ENCODE measurements at places on chromosomes 12 and 14.
A peak's percentile ranks its signal among the peaks of the same experiment; 100 is the strongest.

GRCh38 chr12:62250671-62251608, 9.3 kb upstream of the USP15 start:
- no peak for DNase-seq

- DNase-seq = peak; percentile 47
These were observed 1.3 kb downstream of the PRPH start for GRCh38 chr12:49296034-49296835.

GRCh38 chr14:105026033-105026785, 5.3 kb upstream of the CDCA4 start:
- no peak for DNase-seq

- no peak for DNase-seq
These were observed 56.4 kb downstream of the EP400 start for GRCh38 chr12:132006056-132006680.

GRCh38 chr12:52533686-52534470, 13.7 kb upstream of the KRT5 start:
- no peak for DNase-seq

- no peak for DNase-seq
These were observed 10.6 kb downstream of the TMEM121 start for GRCh38 chr14:105536691-105537579.

GRCh38 chr12:119171691-119172425, 6.9 kb upstream of the HSPB8 start:
- DNase-seq = no peak

- DNase-seq = no peak
These were observed 9.5 kb downstream of the SPTB start for GRCh38 chr14:64870160-64870559.

DNA sequence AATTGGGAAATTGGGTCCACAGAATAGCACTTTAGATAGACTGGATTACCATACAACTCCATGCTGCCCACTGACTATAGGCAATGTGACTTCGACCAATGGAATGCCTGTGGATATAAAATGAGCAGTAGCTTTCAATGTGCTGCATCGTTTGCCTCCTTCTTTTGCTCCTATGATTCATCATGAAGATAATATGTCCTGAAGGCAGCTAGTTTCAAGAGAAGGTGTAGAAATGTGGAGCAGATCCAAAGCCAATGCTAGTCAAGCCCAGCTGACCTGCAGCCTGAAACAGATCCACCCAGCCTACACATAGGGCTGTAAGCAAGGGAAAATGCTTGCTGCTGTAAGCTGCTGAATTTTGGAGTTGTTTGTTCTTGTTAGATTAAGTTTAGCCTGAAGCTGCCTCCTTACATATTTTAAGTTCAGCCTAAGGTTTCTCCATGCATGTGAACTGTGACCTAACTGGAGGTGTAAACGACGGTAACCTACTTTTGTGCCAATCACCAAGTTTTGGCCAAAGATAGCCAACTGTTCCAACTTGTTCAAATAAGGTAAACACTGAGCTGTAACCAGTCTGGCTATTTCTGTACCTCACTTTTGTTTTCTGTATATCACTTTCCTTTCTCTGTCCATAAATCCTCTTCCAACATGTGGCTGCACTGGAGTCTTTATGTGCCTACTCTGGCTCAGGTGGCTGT, 169.1 kb upstream of the AVPR1A start:
- DNase-seq = no peak

- DNase-seq = peak; percentile 3
These were observed 49.9 kb downstream of the PTHLH start for GRCh38 chr12:27922531-27923139.

- no peak for DNase-seq
These were observed 10.0 kb downstream of the PGF start for GRCh38 chr14:74945261-74945851.

- no peak for DNase-seq
These were observed 62.4 kb upstream of the FOXG1 start for GRCh38 chr14:28704153-28704552.

DNA sequence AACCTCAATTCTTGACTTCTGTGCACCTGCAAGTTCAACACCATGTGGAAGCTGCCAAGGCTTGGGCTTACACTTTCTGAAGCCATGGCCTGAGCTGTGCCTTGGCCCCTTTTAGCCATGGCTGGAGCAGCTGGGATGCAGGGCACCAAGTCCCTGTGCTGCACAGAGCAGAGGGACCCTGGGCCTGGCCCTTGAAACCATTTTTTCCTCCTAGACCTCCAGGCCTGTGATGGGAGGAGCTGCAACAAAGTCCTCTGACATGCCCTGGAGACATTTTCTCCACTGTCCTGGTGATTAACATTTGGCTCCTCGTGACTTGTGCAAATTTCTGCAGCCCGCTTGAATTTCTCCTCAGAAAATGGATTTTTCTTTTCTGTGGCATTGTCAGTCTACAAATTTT, 132.4 kb downstream of the TPH2 start:
- no peak for DNase-seq

- DNase-seq = peak; percentile 20
These were observed 179.2 kb upstream of the DCN start for GRCh38 chr12:91361864-91362263.

- DNase-seq = no peak
These were observed 43.0 kb downstream of the NCOR2 start for GRCh38 chr12:124524231-124524925.

DNA sequence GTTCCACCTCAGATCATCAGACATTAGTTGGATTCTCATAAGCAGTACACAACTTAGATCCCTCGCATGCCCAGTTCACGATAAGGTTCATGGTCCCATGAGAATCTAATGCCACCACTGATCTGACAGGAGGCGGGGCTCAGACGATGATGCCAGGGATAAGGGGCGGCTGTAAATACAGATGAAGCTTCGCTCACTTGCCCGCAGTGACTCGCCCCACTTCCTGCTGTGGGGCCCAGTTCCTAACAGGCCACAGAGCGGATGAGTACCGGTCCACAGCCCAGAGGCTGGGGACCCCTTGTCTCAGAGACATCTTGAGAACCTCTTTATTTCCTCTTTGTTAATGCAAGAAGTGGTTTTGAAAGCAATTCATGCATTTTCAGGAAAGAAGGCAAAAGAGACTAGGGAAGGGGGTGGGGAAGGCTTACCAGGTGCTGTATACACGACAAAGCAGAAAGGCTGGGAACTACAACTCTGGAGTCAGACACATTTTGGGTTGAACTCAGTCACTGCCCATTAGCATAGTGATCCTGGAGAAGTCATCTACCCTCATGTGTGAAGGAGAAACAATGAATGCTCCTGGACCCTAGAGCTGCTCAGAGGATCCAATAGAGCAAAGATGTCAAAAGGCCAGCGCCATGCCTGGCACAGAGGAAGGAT, 68.7 kb downstream of the EID3 start:
- no peak for DNase-seq

Data from NCI-H2029 (cell line).